ENCODE measurements at places on chromosomes 11 and 22.

GRCh38 chr22:32619614-32620426, 145.2 kb downstream of the FBXO7 start:
- DNase-seq, result no peak

- no peak for DNase-seq
Observed at GRCh38 chr11:115657586-115657985, 153.4 kb upstream of the CADM1 start.

- DNase-seq, result no peak
Observed at GRCh38 chr11:113351068-113351450, 36.5 kb upstream of the ANKK1 start.

DNA sequence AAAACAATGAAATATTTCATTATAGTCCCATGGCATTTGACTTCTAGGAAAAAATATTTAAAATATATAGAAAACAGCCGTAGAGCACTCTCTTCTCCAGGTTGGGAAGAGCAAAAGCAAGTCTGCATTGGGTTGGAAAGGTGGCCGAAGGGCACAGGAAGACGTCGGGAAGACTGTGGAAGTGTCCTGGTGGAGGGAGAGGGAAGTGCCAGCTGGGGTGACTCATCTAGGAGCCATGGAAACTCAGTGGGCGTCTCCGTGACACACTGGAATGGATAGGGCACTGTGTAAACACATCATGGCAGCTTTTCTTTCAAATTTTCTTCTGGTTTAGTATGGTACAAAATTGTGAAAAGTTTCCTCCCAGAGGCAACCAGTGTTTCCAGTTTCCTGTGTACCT, 12.7 kb downstream of the GTPBP1 start:
- DNase-seq, result no peak

DNA sequence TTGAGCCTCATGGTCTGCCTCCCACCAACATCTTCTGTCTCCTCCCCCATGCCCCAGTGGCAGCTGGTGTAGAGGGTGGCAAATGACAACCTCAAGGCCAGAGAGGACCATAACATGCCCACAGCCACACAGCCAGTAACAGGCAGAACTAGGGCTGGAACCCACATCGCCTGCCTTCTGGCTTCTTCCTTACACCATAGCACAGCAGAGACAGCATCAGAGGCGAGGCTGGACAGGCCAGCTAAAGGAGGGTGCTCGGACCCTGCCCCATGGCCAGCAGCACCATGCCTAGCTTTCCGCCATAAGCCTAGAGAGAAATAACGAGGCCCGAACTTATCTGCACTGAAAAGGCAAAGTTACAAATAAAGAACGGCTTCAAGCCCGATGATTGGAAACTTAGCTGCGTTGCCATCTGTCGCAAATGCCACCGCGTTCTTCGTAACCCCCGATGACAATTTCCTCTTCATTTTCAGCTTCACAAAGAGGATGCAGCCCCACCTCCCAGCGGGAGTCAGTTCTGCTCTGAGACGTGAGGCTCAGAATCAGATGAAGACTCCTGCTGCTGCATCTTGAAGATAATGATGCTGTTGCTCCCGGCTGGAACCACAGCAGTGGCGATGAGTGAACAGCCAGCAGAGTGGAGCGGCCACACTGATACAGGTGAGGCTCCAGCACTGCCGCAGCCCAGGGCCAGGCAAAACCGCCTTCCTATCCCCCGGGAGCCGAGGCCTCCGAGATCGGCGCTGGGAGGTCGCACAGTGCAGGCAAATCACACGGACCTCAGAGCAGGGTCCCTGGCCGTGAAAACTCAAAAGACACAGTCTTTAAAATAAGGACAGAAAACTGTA, 73.8 kb upstream of the RTL6 start:
- no peak for DNase-seq

DNA sequence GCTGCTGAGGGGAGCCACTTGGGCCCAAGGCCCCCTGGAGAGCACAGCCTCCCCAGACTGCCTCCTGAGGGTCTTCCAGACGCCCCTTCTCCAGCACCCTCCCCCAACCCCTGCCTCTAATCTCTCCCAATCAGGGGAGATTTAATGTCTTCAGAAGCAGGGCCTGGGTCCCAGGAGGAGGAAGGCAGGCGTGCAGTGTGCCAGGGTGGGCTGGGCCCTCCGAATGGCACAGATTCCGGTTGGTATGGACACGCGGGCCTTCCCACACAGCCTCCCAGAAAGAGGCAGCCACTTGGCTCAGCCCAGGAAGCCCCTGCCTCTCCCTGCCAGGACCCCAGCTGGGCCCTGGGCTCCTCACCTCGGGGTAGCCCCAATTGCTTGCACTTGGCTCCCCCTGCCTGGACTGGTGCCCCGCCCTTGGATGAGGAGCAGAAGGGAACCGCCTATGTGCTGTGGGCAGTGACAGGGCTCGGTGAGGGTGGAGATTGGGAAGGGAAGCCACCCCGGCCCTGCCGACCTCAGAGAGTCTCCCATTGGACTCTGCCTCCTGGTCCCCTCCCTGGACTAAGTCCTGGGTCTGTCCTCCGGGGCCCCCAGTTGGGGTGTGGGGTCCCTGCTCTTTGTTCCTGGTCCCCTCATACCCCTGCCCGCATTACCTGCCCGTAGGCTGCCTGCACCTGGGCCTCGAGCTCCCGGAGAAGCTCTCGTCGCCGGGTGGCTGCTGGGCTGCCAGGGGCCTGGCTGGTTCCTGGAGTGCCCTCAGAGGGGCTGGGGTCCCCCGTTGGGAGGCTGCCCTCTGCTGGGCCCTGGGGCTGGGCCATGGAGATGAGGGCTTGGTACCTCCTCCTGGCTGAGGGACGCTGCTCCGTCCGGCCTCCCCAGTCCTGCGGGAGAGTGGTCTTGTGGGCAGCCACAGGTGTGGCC, 572 bp upstream of the CABP2 start:
- DNase-seq, result no peak

GRCh38 chr11:94588366-94588942, 21.3 kb downstream of the PIWIL4 start:
- peak; percentile 37 for DNase-seq

- DNase-seq, result peak; percentile 71
Observed at GRCh38 chr11:3022300-3022967, 30.3 kb upstream of the NAP1L4 start.

DNA sequence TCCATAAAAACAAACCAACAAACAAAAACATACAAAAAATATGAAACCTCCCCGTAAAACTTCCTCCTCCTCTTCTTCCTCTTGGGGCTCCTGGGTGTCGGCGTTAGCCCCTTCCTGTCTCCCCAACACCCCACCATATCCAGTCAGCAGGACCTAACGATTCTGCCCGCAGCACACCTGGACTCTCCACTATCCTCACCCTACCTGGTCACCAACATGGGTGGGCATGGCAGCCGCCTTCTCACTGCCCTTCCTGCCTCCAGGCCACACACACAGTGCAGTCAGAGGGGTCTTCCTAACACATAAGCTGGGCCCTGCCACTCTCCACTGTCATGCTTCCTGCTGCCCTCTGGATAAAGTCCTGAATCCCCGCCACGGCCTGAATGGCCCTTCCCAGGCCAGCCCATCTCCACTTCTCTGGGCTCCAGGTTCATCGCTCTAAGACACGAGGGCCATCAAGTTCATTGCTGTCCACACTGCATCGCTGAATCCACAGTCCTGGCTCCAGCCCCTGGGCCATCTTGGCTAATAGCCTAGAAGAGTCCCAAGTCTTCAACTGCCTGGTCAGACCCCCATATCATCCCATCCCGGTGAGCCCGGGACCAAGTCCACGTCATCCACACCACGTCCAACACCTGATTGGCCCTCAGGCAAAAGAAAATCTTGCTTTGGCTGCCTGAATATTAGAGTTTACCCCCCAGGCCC, 76.2 kb downstream of the IGLL1 start:
- no peak for DNase-seq

GRCh38 chr22:45159652-45160462, 3.9 kb upstream of the NUP50 start:
- DNase-seq, result no peak

DNA sequence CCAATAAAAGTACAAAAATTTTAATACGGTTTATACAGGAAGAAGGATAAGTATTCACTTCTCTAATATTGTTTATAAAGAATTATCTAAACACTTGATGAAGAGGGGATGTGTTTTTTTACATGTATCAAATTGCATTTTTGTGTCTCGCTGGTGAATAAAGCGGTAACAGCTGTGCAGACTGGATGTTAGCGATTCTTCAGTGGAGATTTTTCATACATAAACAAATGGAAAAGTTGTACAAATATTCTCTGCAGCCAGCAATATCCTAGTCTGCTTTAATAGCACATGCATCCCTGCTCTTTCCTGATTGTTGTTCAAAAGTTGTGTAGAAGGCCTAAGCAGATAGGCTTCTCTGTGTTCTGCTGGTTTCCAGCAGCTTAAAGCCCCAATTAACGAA, 369.3 kb downstream of the SOX6 start:
- no peak for DNase-seq

DNA sequence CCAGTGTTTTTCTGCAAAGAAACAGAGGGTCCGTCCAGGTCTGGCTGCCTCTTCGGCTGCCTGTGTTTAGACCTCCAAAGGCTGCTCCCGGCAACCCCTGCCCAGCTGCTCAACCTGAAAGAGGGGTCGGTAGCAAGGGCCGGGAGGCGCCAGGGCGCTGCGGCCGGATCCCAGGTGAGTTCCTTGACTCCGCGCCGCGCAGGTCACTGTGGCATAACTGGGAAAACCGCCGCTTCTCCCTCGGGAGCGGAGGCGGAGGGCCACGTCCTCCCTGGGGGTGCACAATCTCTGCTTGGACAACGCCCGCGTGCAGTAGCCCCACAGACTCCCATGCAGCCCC, 1.0 kb upstream of the BRSK2 start:
- DNase-seq, result no peak

DNA sequence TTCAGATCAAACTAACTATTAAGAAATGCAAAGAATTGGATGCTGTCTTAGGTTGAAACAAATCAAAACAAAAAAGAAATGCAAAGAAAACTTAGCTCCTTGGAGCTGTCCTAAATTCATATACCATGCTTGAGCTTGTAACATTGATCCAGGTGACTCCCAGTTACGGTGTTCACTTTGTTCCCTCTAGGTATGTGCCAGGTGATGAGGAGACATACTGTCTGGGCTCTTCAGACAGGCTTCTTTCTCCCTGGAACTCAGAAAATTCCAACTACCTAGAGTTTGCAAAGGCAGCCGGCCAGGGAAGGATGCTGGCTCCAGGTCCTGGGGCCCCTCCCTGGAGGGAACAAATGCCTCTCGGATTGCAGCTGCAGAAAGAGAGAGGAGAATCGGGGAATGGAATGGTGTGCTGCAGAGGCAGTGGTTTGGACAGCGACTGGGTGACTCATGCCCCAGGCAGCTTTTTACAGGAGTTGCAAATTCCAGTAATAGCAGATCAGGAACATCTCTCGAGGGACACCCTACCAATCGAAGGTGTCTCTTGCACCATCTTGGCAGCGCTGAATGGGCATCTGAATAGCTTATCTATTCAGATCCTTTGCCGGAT, 12.3 kb upstream of the ASPHD2 start:
- no peak for DNase-seq

- no peak for DNase-seq
Observed at GRCh38 chr11:40391679-40392078, 1067.8 kb downstream of the LRRC4C start.

GRCh38 chr11:112597286-112597790, 336.7 kb upstream of the PLET1 start:
- DNase-seq, result no peak

GRCh38 chr11:117376517-117376916, 48.9 kb downstream of the CEP164 start:
- DNase-seq, result no peak

GRCh38 chr11:3830088-3830487, 10.7 kb downstream of the RHOG start:
- DNase-seq, result no peak

DNA sequence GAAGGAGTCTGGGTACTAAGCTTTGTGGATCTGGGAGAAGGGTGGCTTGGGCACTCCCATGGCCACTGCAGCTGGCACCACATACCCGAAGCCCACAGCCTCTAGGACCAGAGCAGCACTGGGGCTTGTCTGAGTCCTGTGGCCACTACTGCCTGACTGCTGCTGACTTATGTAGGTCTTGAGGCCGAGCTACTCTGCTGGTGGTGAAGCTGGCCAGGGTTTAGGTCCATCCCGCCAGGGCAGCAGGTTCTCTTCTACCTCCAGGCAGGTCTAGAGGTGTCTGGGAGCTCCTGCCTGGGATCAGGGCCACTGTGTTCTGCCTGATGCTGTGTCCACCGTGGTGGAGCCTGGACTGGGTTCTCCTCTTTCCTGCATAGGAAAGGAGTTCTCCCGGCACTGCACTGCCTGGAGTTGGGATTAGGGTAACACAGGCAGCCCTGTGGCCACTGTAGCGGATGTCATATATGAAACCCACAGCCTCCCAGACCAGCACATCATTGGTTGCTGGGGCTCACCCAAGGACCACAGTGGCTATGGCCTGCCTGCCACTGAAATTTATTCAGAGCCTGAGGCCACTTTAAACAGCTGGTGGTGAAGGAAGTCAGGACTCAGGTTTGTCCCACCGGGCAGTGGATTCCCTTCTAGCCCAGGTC, 109.8 kb upstream of the SERPIND1 start:
- peak; percentile 46 for DNase-seq

- DNase-seq, result no peak
Observed at GRCh38 chr11:45409587-45409986, 123.4 kb upstream of the SYT13 start.

- DNase-seq, result peak; percentile 37
Observed at GRCh38 chr11:17683377-17684161, 35.8 kb upstream of the MYOD1 start.

DNA sequence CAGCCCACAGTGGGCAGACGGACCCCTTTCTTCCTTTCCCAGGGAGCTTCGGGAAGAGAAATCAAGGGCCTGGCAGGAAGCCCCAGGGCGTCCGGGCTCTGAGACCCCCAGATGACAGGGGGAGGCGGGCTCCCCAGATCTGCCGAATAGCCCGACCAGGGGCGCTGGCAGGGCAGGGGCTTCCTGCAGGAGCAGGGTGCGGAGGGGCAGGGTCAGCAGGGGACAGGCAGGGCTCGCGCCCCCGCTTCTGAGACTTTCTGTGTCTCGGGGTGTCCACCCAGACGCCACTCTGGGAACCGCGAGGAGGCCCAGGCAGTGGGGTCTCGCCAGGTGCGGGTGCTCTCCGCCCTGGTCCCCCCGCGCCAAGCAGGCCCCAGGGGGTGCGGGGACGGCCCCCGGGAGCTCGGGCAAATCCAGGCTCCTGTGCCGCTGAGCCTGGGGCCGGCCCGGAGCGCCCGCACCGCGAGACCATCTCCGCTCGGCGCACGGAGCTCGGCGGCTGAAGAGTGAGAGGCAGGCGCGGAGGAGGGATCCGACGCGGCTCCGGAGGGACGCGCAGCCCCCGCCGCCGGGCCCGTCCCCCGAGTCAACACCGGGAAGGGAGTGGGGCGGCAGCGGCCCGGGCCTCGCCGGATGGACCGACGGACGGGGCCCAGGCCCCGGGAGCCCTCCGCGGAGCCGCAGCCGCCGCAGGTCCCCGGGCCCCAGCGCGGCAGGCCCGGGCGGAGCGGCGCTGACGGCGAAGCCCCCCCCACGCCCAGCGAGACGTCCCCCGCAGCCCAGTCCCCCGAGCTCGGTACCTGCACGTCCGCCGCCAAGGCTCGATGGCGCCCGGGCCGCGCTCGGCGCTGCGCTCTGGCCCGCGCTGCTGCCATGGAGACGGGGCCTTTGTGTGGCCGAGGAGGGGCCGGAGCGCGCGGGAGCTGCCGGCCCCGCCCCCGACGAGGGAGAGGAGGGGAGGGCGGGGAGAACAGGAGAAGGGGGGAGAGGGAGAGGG, at the start of gene PLXNB2:
Gene PLXNB2, minus strand, starts transcription at position 894 of the 997 bp plus-strand sequence. CDS start 17,062 bp downstream, outside the sequence.
- peak; percentile 77 for DNase-seq

Data from activated CD4-positive, alpha-beta T cell treated with anti-CD3 and anti-CD28 coated beads, Interleukin-2, amount 10 ng/mL, durations not matched to agents 24 days and 14 days (primary cell).